ENCODE measurements at places on chromosomes 4 and X. TPM values are rescaled to one million over a fixed set of nuclear protein-coding genes. Genes with fewer than 3 reads are reported as not detected.

RADX gene
- total RNA-seq = 2.3 TPM

GRCh38 chr4:110663738-110664444 is 41.0 kb upstream of the PITX2 start:
- DNase-seq = no peak

DNA sequence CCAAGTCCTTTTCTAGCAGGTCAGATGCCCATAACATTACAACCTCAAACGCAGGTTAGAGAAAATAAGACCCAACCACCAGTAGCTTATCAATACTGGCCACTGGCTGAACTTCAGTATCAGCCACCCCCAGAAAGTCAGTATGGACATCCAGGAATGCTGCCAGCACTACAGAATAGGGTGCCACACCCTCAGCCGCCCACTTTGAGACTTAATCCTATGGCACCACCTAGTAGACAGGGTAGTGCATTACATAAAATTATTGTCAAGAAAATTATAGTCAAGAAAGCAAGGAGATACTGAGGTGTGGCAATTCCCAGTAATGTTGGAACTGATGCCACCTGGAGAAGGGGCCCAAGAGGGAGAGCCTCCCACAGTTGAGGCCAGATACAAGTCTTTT is 19.9 kb upstream of the TRIM61 start:
- no peak for DNase-seq

BANK1 gene
- total RNA-seq = 1.0 TPM

CDX4 gene
- not detected for total RNA-seq
